ENCODE measurements at places on chromosomes 5 and 9.

GRCh38 chr9:129285382-129285781 lies 107.3 kb upstream of the IER5L start:
- DNase-seq: no peak

- DNase-seq: peak; percentile 71
Observed at GRCh38 chr9:129500161-129500862, 120.6 kb downstream of the C9orf50 start.

DNA sequence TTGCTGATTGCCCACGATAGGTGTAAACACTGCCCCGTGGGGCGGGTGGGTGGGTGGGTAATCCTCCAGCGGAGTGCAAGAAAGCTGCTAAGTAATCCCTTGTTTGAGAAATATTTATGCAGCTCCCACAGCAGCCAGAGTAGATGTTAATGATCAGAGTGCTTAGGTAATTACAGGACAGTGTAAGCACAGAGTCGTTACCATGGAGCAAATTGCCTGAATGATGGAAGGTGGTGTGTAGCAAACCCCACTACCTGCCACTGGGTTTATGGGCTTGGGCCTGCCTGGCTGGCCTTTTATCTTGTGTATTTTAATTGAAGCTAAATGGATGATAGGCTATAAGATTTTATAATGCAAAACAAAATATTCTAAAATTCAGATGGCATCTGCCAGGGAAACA lies 110.0 kb downstream of the COL5A1 start:
- no peak for DNase-seq

DNA sequence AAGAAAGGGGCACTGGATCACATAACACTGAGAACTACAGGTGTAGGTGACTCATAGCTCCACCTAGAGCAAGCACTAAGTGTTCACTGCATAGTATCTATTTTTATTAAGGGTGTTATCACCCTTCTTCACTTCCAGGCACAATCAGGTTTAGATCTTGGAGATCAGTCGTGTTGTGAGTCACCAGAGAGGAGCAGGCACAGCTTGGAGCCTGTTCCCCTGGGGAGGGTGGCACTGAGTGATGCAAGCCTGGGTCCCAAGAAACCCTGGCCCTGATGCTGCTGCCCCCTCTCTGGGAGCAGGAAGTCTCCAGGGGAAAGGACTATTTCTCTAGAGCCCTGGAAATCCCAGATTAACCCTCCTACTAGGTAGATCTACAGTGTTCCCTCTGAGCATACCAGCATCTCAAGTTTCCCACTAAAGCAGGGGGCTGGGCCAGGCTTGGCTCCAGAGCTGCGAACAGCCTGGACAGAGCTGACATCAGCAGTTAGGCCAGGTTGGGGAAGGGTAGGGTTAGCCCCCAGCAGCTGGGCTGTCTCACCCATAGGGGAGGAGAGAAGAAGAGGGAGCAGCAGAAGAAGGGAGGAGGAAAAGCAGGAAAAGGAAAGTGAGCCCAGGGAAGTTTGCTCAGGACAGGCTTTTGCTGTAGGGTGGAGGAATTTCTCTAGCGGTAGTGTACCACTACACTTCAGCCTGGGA lies 28.1 kb upstream of the SPINK4 start:
- DNase-seq: no peak

DNA sequence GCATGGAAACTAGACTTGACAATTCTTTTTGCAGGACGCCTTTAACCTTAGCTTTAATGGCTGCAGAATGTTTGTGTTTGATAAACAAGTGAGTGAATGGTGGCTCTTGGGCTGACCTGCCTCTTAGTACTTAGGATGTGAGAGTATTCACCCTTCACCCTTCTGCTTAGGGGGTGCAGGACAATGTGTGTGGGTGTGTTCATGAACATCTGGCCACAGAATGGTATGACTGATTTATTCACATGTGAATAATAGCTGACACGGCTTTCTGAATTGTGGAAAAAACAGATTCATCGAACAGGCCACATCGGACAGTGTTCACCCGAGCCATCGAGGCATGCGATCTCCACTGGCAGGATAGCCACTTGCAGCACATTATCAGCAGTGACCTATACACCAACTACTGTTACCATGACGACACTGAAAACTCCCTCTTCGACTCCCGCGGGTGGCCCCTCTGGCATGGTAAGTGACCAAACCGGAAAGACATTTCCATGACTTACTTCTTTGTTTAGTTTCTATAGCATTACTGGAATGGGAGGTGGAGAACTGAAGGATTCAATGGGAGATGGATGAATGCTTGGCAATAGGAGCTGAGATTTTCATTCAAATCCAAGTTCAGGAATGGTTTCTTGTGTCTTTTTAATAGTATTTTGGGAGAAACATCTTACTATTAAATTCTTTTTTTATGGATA lies 193.6 kb downstream of the ZSWIM6 start:
- DNase-seq: no peak

- no peak for DNase-seq
Observed at GRCh38 chr5:152499814-152500535, 94.9 kb upstream of the NMUR2 start.

GRCh38 chr5:7877851-7878250 lies 8.9 kb downstream of the MTRR start:
- DNase-seq: no peak

DNA sequence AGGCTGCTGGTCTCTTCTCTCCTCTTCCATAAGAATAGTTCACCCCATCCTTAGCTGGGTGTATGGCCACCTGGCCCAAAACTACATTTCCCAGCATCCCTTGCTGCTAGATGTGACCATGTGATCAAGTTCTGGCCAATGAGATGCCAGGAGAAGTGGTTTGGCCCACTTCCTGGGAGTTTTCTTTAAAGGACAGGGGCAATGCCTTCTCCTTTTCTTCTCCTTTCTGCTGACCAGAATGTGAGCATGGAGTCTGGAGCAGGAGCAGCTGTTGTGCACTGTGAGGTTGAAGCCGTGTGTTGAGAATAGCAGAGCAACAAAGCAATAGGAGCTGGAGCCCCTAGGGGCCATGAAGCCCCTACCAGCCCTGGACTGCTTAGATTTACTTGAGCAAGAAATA lies 36.8 kb downstream of the C9orf50 start:
- DNase-seq: peak; percentile 26

- no peak for DNase-seq
Observed at GRCh38 chr5:8550921-8551320, 682.0 kb downstream of the MTRR start.

DNA sequence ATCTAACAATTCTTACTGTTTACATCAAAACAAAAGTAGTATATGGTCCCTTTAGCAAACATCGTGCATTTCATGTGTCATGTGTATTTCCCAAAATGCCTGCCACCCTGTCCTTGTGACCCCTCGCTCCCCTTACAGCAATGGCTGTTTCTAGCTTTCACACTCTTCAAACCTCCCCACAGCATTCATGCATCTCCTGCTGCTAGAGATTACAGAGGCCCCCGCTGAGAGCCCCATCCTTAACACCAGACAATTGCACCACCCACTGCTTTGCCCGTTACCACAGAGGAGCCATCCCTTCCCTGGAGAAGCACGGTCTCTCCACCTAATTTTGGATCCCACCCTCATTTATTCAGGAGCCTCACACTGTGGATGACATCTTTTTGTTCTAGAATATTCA lies 149.7 kb upstream of the IRX4 start:
- no peak for DNase-seq

- no peak for DNase-seq
Observed at GRCh38 chr5:58074222-58074621, 385.7 kb downstream of the PLK2 start.

DNA sequence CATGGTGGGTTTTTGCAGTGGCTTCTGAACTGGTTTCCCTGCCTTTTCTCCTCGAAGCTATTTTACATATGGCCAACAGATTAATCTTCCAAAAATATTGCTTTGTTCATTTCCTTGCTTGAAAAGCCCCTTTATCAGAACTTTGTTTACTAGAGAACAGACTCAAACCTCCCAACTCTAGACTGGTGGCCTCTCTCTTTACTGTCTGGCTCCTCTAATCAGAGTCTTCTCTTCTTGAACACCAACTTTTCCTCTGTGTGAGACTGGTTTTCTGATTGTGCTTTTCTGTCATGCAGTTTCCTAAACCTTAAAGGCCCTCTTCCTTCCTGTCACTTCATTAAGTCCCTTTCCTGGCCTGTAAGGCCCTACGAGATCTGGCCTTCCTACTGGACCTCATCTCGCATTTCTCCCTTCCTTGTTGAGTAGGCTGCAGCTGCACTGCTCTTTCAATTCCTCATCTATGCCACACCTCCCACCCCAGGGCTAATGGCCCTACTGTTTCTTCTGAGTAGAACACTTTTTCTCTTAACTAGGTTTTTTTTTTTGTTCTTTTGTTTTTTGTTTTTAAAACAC lies 5.7 kb downstream of the C9orf43 start:
- no peak for DNase-seq

DNA sequence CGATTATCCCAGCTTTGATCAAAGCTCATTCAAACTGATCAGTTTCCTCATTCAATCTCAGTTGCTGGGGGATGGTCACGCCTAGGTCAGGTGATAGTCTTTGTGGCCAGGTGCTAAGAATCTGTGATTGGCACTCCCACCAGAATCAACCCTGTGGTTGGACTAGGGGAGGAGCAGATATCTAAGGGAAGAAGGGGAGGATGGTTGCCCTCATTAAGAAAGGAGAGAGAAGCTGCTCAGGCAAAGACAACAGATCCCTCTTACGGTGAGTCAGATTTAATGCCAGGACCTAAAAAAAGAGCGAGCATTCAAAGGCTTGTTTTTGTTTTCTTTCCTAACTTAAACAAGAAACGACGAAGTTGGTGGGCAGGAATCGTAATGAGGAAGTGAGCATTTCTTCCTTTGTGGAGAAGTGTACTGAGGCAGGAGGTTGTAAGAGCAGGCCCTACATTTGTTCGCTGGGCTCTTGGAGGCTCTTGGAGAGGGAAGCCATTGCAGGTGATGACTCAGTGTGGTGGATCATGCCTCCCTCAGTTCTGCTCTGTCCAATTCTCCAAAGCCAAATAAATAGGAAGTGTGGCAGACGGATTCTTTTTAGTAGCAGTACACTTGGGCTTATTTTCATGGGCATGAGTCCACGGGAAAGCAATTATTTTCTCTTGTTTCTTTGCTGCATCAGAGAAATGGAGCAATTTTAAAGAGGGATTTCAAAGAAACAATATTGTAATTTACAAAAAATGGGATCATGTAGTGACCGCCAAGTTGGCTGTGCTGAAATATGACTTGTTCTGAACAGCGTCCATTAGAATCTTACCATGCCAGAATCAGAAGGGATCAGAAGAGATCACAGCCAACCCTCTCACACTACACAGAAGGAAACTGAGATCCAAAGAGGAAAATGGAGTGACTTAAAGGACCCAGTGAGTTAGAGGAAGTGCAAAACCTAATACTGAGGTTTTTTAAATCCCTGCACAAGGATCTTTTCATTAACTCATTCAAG lies 18.7 kb upstream of the TGFBR1 start:
- no peak for DNase-seq

GRCh38 chr5:143456952-143457547 lies 53.6 kb upstream of the NR3C1 start:
- no peak for DNase-seq

DNA sequence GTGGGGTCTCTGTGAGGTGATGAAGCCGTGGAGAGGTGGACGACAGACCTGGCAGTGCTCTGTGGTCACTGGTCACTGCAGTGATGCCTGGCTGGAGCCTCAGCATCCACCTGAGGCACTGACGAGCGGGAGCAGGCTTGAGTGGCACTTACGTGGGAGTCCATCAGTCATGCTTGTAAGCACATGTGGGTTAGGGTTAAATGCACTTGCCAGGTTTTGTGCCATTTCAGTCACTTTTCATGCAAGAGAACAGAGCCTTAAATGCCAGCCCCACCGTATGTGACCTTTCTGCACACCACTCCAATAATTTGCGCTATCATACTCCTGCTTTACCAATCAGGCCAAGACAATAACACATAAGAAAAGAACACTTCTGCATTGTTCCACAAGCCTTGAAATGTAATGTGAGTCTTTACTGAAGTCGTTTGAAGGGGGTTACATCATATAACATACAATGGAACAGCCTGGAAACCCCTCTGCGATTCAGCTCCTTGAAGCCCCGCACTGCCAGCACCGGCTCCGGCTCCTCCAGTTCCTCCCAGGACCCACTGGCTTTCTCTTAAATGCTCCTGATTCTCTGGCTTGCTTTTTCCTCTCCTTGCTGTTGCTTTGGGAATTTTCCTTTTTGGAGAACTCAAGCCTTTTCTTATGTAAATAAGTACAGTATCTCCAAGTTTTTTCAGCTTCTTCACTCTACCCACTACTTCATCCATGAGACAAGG lies 59.4 kb upstream of the CTXN3 start:
- no peak for DNase-seq

DNA sequence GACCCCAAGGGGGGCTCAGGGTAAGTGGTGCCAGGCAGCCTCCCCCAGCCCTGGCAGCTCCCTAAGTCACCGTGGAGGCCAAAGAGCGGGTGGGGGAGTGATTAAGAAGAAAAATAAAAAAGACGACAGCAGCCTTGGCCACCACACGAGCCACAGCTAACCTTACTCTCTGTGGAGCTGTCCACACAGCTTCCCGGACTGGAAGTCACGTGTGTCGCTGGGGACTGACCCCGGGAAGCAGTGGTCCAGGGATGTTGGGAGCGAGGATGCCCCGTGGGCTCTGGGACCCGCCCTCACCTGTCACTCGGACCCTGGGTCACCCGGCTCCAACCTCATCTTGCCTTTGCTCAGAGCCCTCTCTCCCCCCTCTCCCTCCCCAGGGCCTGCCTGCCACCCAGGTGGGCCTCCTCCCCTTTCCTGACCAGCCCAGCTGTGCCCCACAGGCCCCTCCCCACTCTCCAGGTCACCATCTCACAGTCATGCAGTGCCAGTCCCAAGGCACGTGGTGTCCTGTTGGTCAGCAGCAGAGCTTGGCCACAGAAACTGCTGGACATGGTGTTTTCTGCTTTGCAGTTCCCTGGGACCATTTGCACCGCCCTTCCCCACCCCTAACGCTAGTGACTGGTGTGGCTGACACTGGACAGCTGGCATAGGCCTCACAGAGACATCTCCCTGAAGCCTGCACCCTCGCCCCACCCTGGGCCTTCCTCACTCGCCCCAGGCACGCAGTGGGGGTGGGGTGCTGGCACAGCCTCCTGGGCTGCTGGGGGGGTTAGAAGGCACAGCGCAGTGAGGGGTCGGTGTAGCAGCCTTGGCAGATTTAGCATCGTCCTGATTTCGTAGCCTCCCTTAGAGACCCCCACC lies 9.8 kb upstream of the EXOC3 start:
- no peak for DNase-seq

DNA sequence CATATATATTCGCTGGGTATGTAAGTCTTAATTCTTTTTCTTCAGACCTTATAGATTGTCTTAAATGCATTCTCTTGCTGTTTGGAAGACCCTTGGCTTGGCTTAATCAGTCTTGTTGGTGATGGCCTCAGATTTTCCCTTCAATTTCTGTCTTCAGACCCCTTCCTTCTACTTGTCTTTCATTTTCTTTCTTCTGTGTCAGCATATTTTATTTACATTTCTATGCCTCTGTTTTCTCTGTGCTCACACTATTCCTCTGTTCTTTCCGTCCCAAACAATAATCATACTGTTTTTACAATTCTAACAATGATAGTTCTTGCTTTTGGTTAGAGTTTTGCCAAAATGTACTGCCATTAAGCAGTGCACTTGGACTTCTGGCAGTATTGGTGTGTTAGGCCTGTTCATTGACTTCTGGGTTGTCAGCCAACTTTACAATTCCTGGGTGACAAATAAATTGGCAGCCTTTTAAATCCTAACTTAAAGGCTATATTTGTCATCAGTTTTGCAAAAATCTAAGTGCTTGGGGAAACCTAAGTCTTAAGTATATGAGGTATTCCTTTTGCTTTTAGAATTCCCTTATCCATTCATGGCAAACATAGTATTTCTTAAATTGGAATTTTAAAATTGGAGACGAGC lies 8.0 kb downstream of the SRFBP1 start:
- DNase-seq: no peak

All from hypothalamus (tissue), 51 donors.